ENCODE measurements at places on chromosomes 3 and 15.

GRCh38 chr3:19124752-19125151 is 23.6 kb upstream of the KCNH8 start:
- DNase-seq: no peak

- no peak for DNase-seq
Measured at GRCh38 chr3:79139395-79140068, 628.3 kb downstream of the ROBO1 start.

DNA sequence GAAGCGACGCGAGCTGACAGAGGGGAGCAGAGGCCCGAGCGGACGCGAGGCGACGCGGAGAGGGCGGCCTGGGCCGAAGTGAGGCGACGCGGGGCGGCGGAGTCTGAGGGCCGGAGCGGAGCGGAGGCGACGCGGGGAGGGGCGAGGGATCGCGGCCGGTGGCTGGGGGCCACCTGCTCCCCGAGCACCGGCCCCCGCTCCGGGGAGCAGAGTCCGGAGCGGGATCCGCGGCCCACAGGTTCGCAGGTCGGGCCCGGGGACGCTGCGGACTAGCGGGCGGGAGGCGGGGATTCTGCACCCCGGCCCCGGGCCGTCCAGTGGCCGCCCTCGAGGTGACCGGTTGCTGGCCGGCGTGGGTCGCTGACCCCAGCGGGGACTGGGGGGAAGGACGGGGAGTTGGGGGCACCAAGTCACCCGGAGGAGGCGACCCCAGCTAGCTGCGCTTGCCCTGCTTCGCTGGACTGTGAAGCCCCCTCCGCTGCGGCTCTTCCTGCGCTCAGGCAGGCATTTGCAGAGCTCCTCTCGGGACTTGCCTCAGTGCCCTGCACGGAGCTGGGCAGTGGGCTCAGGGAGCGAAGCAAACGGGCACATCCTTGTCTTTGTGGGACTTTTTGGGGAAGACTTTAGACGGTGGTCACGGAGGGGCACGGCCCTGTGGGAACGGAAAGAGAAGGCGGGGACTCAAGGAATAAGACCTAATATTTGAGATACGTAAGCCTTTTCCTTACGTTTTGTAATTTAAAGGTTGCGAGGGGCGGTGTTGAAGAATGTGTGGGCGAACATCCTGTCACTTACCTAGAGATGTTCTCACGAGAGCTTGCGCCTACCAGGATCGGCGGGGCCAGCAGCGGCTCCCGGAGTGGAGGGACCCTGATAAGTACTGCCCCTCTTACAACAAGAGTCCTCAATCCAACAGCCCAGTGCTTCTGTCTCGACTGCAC is 566 bp downstream of the HMCES start:
- DNase-seq: peak; percentile 60

DNA sequence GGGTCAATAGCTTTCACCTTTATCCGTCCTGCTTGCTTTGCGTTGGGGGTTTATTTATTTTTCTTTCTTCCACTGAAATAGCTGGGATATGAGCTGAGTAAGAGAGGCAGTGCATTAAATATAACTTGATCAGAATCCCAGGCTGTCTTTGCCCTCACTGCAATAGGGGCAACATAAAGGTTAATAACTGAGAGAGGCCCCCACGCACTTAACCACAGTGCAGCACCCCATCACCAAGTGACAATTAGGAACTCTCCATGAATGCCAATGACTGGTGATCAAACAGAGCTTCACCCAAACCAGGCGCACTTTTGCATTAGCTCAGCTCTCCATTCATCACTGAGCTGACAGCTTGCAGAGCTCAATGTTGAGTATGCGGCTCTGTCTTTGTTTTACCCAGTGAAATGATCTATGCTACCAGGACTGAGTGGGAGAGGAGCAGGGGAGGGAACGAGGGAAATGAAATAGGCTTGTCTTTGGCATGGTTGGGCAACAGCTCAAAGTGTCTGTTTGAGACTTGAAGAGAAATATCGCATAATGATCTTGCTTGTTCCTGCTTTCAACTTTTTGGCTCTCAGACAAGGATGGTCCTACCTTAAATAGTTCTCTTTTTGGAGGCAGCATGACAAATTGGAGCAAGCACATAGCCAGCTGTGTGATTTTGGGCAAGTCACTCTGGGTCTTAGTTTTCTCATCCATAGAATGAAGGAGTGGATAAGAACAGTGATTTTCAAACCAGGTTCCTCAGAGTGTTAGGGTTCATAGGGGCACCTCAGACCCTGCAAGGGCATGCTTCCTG is 14.5 kb upstream of the GLCE start:
- no peak for DNase-seq

DNA sequence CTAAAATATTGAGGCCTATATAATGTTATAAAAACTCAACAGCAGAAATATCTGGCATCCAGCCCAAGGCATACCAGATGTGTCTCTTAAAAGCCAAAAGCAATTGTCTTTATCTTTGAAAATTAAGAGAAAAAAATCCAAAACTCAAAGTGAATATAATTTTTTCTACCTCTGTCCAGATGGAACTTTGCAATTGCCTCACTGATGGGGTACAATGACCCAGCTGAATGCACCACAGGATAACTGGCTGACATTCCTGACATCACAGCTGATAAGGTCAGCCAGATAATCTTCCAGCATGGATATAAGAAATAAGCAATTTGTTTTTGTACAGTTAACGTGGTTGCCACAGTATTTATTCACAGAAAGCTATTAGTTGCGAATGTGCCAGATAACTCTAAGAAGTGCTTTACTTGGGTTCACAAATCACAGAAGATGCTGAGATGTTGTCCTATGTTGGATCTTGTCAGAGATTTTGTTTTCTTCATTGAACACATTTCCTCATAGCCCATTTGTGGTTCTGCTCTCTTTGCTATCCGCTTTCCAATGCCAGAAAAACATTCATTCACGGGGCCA is 566.9 kb upstream of the CCDC54 start:
- no peak for DNase-seq

- DNase-seq: no peak
Measured at GRCh38 chr3:65262548-65262947, 574.7 kb upstream of the ADAMTS9 start.

GRCh38 chr15:39400821-39401550 is 179.9 kb upstream of the THBS1 start:
- DNase-seq: no peak

DNA sequence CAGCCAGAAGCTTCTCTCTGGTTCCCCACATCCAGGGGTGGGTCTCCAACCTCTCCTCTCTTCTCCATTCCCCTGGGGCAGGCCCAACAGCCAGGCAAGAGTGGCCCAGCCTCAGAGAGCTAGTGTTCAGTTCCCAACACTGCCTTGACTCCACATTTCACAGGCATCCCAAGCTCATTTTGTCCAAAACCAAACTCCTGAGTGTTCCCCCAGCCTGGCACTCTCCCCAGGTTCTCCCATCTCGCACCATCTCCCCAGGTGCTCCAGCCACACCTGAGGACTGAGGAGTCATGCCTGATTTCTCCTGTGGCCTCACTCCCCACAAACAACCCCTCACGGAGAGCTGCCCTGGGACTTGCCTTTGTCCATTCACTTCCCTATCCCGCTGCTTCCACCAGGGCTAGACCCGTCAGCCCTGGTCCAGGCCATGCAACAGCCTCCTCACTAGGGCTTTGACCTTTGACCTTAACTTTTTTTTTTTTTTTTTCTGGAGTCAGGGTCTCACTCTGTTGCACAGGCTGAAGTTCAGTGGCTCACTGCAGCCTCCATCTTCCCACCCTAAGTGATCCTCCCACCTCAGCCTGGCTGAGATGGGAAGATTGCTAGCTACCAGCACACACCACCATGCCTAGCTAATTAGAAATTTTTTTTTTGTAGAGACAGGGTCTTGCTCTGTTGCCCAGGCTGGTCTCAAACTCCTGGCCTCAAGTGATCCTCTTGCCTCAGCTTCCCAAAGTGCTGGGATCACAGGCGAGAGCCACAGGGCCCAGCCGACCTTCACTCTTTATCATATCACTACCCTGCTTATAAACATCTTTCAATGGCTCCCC is 3.9 kb upstream of the CSK start:
- DNase-seq: no peak

- DNase-seq: no peak
Measured at GRCh38 chr3:34995796-34996430, 643.4 kb upstream of the ARPP21 start.

DNA sequence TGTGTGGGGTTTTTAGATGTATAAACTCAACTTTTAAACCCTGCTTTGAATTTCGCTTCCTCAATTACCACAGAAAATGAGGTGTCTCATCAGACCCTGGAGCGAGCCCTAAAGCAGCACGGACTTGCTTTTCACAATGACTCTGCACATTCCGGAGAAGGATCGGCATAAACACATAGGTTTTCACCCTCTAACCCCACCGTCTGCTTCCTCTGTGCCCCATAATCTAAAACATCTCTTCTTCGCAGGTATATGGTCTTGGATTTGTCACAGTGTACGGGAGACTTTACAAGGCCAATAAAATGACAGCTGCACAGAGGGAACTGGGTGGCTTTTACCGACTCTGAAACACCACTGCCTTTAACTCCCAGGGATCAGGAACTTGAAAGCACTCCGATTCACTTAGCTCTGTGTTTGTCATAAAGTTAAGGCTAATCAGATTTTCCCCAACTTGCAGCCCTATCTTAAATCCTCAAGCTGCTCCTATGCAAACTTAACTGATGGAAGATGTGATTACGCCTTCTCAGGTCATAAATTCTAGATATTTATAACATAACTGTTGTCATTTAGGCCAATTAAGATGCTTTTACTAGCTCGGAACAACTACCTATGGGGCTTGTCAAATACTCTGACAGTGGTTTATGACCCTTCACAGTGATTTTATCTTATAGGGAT is 133.4 kb upstream of the WNT5A start:
- no peak for DNase-seq

DNA sequence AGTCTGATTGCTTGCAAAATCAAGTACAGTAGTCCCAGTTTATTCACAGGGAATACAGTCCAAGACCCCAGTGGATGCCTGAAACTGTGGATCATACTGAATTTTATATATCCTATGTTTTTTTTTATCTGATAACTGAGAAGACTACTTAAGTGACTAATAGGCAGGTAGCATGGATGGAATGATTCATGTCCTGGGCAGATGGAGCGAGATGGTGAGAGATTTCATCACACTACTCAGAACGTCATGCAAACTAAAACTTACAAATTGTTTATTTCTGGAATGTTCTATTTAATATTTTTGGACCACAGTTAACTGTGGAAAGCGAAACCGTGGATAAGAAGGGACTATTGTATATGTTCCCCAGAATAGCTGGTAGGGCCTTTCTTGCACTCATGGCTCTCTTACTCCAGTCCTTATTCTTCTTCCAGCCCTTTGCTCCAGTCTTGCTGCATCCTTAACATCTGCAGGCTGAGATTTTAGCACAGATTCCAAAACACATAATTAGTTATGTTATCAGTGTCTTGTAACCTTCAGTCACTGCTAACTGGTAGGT is 290.0 kb downstream of the ADAMTSL3 start:
- DNase-seq: no peak

GRCh38 chr3:171064461-171064860 is 37.9 kb upstream of the SLC2A2 start:
- no peak for DNase-seq

GRCh38 chr3:119973018-119973646 is 121.1 kb downstream of the GSK3B start:
- no peak for DNase-seq

GRCh38 chr3:153830552-153830951 is 290.6 kb upstream of the ARHGEF26 start:
- DNase-seq: no peak

DNA sequence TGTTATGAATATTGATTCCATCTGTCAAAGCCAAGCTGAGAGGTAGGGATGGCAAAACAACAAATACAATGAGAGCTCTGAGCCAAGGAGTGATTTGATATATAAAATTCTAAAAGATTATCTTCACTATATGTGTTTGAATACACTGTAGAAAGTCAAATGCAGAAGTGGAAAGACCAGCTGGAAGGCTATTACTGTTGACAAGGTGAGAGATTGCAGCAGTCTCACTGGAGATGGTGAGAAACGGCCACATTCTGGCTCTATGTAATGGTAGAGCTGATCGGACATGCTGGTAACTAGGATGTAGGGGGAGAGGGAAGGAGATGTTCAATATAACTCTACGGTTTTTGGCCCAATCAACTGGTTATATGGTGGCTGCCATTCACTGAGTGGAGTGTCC is 434.2 kb upstream of the SUCLG2 start:
- DNase-seq: no peak

DNA sequence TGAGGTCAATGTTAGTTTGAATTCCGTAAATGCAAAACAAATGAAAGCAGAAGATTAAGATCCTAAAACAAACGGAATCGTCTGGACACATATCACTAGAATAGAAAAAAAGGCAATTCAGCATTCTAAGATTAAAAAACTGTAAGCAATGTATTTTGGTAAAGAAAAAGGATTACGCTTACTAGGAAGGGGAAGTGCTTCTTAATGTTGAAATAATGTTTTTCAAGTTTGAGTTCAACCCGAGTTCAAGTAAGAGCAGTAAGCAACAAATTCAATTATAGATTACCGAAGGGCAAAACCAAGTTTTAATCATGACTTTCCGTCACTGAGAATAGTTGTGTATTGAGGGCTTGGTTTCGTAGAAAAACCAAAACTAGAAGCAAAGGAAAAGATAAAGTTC is 637 bp downstream of the CIP2A start:
- no peak for DNase-seq

DNA sequence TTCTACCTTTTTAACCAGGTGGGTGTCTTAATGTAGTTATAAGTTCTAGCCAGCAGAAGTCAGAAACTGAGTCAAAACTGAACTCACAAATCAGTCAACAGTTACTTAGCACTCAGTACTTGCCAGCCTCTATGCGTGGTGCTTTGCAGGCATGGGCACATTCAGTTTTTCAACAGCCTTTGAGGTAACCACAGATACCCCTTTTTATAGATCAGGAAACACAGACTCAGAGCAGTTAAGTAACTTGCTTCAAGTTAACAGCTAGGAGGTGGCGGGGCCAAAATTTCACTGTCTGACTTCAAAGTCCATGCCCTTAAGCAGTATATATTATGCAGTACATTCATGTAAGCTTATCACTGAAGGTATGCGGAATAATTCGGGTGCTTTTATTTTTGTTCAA is 139.4 kb downstream of the FHIT start:
- no peak for DNase-seq

- DNase-seq: no peak
Measured at GRCh38 chr3:126259411-126260391, 79.3 kb upstream of the ALDH1L1 start.

DNA sequence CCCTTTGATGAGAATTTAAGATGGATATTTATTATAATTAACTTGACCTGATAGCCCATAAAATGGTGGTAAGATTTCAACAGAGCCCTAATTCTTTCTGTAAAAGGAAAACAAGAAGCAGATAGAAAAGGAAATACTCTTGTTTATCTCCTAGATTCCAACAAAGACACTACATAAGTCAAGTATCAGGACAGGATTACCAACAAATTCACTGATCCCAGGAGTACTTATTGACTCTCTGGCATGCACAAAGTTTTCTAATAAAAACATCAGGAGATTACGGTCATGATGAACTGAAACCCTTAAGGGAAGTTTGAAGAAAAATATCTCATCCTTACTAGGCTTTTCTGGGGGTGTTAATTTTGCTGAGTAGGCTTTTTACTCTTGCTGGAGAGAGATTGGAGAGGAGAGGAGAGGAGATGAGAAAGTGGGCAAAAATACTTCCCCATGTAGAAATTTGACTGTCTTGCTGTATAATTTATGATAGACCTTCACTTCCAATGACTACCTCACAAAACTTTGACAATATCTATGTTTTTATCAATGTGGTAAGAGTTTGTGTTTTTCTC is 43.1 kb upstream of the SLC24A5 start:
- DNase-seq: no peak

GRCh38 chr3:78529601-78530000 is 1238.2 kb downstream of the ROBO1 start:
- no peak for DNase-seq
